ENCODE measurements at places on chromosomes 2 and 18.

GRCh38 chr2:230717600-230717999 is 5.0 kb downstream of the CAB39 start:
- H3K4me3 ChIP-seq = no peak overlapping the region
- no peak for DNase-seq
- no peaks in the 10 kb centered on the region for H3K36me3 ChIP-seq
- no peaks in the 10 kb centered on the region for H3K27me3 ChIP-seq
- H3K27ac ChIP-seq = no peak overlapping the region

- no peaks in the 10 kb centered on the region for H3K36me3 ChIP-seq
Measured at GRCh38 chr2:74944987-74945787, 13.3 kb upstream of the POLE4 start.

GRCh38 chr2:111139637-111140317 is 19.1 kb downstream of the BCL2L11 start:
- peaks cover 69% of the 10 kb centered on the region for H3K36me3 ChIP-seq
- peaks cover 3% of the 10 kb centered on the region for H3K4me1 ChIP-seq
- DNase-seq = no peak
- no peak overlapping the region for H3K4me3 ChIP-seq
- no peaks in the 10 kb centered on the region for H3K27me3 ChIP-seq
- no peak overlapping the region for H3K27ac ChIP-seq

DNA sequence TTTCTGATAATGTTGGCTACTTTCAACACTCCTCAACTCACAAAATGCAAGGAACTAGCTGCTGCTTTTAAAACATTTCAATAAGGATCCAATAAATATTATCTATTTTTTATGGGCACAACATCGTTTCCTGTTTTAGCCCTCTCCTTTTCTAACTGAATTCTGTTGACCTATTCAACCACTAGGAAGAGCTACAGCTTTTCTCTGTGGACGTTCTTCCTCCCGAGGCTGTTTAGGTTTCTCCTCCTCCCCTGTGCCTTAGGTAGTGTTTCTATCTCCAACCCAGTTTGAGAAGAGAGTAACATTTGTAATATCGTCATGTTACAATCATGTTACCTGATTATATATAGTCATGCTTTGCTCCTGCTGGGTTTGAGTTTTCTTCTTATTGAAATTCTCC is 91.3 kb upstream of the ITGB6 start:
- H3K36me3 ChIP-seq = peaks cover 11% of the 10 kb centered on the region
- no peak for DNase-seq
- peaks cover 10% of the 10 kb centered on the region for H3K4me1 ChIP-seq
- no peak overlapping the region for H3K27ac ChIP-seq
- H3K27me3 ChIP-seq = no peaks in the 10 kb centered on the region

DNA sequence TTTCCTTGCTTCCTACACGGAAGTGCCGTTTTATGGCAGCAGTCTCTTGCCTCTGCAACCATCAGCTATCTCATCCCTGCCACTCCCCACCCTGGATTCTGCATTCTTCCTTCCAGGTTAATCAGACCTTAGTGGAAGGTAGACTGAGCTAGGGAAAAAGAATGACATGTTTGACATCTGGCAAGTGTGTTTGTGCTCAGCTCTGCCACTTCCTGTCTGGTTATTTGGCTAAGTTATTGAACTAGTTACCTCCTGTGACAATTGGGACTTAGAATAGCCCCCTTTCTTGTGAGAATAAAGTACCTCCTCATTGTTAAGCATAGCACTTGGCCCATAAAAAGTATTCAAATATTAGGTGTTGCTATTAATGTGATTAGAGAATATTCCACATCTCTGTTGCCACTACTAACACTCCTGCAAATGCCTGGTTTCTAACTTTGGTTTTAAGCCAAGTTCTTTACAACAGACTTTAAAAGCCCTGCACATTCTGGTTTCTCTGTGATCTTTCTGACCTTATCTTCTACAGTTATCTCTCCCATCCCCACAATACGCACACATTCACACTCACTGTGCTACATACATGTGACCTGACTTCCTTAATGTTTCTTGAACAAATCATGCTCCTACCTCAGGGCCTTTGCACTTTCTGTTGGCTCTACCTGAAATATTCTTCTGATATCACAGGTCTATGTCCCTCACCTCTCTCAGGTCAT is 10.8 kb upstream of the MAPRE2 start:
- no peaks in the 10 kb centered on the region for H3K27me3 ChIP-seq
- peaks cover 53% of the 10 kb centered on the region for H3K4me1 ChIP-seq
- DNase-seq = no peak
- no peaks in the 10 kb centered on the region for H3K36me3 ChIP-seq
- H3K27ac ChIP-seq = peak overlapping the region; percentile 96
- peak overlapping the region; percentile 34 for H3K4me3 ChIP-seq

- no peak for DNase-seq
- peaks cover 7% of the 10 kb centered on the region for H3K36me3 ChIP-seq
- peak overlapping the region; percentile 95 for H3K27ac ChIP-seq
- peaks cover 30% of the 10 kb centered on the region for H3K4me1 ChIP-seq
- H3K27me3 ChIP-seq = no peaks in the 10 kb centered on the region
Measured at GRCh38 chr2:157441072-157441454, 2.8 kb downstream of the CYTIP start.

- H3K27me3 ChIP-seq = no peaks in the 10 kb centered on the region
- DNase-seq = no peak
- H3K36me3 ChIP-seq = no peaks in the 10 kb centered on the region
- H3K27ac ChIP-seq = no peak overlapping the region
- H3K4me3 ChIP-seq = no peak overlapping the region
Measured at GRCh38 chr2:19072161-19072560, 286.3 kb downstream of the OSR1 start.

DNA sequence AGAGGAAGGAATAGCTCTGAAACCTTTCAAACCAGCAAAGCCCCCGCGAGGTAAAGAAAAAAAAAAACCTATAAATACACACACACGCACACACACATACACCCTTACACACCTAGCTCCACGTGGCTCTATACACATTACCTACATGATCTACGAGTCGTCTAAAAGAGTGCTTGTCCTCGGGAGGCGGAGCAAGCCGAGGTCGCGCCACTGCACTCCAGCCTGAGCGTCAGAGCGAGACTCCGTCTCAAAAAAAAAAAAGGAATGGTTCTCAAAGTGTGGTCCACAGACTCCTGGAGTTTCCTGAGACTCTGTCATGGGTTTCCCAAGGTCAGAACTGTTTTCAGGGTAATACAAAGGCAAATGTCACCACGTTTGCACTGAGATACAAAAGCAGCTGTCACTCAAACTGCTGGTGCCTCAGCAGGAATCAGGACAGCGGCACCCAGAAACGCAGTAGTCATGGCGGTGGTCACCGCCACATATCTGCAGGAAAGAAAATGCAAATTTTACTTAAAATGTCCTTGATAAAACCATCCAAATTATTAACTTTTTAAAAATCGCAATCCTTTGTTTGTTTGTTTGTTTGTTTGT is 130.0 kb upstream of the GPC1 start:
- no peaks in the 10 kb centered on the region for H3K36me3 ChIP-seq
- H3K4me1 ChIP-seq = no peaks in the 10 kb centered on the region
- DNase-seq = no peak
- H3K27me3 ChIP-seq = no peaks in the 10 kb centered on the region
- no peak overlapping the region for H3K4me3 ChIP-seq

DNA sequence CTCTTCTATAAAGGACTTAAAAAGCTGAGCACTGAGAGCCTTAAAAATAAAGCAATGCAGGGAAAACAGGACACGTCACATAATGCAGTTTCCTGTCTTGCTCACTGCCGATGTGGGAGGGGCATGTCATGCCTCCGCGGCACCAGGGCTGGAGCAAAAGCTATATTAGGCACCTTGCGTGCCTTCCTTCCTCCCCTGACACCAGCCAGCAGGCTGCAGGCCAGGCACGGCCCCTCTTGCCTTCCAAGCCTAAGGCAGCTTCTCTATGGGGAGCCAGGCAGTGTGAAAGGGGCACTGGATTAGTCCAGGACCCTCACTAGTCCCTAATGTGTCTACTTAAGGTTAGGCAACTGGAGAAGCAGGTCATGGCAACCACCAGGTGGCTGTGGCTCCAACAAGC is 26.3 kb downstream of the MRPL35 start:
- no peaks in the 10 kb centered on the region for H3K27me3 ChIP-seq
- DNase-seq = peak; percentile 43
- H3K27ac ChIP-seq = peak overlapping the region; percentile 24
- H3K4me3 ChIP-seq = no peak overlapping the region
- peaks cover 5% of the 10 kb centered on the region for H3K4me1 ChIP-seq

GRCh38 chr2:145253492-145253891 is 733.6 kb upstream of the ZEB2 start:
- H3K27me3 ChIP-seq = peaks cover 16% of the 10 kb centered on the region
- H3K4me3 ChIP-seq = no peak overlapping the region
- no peaks in the 10 kb centered on the region for H3K36me3 ChIP-seq
- no peaks in the 10 kb centered on the region for H3K4me1 ChIP-seq
- DNase-seq = no peak

- no peak overlapping the region for H3K27ac ChIP-seq
- H3K27me3 ChIP-seq = no peaks in the 10 kb centered on the region
- H3K4me1 ChIP-seq = peaks cover 4% of the 10 kb centered on the region
- no peak overlapping the region for H3K4me3 ChIP-seq
- H3K36me3 ChIP-seq = no peaks in the 10 kb centered on the region
Measured at GRCh38 chr2:216571909-216572513, 61.2 kb upstream of the IGFBP2 start.

DNA sequence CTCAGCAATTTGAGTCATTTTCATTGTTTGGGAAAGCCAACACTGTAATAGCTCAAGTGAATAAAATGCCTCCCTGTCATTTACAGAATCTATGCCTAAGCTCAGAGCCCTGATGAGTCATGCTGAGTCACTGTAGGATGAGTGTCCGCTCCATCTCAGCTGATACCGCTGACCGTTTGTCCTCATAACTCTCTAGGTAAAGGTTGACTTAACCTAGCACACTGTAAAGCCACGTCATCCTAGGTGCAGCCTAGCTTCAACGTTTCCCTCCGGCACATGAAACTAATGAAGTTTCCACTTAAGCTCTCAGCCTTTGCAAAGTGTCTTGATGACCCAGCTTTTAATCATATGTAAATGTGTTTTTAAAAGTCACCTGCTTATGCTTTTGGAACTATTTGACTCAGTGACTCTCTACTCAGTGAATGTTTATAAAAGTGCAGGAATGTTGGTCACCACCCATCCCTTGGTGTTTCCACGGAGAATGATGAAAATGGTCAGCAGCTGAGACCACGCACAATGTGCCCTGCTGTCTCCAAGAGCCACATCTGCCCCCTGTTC is 154.0 kb downstream of the PMAIP1 start:
- H3K27me3 ChIP-seq = no peaks in the 10 kb centered on the region
- no peaks in the 10 kb centered on the region for H3K36me3 ChIP-seq
- no peaks in the 10 kb centered on the region for H3K4me1 ChIP-seq
- no peak for DNase-seq
- no peak overlapping the region for H3K27ac ChIP-seq
